ENCODE measurements at places on chromosomes 11 and 22.

DNA sequence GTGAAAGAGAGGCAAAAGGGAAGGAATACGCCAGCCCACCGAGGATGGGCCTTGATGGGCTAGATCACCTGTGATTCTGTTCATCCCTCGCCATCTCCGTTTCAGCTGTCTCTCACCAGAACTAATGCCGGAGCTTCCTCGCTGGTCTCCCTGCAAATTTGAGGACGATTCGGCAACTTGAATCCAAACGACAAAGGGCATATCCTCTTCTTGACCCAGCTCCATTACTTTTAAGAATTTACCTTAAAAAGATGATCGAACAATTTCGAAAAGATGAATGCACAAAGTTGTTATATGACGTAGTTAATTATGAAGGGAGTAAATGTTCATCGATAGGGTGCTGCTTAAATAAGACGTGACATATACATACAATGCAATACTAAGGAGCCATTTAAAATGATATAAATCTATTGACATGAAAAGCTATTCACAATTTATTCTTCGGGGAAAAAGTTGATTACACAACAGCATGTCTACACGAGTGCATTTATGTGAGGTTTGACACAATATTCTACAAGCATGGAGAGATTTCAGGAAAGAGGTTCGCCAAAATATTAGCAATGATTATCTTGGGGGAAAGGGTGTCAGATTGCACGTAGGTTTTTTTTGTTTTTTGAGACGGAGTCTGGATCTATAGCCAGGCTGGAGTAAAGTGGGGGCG is 937 bp upstream of the FAM168A start:
- DNase-seq, result peak; percentile 10

DNA sequence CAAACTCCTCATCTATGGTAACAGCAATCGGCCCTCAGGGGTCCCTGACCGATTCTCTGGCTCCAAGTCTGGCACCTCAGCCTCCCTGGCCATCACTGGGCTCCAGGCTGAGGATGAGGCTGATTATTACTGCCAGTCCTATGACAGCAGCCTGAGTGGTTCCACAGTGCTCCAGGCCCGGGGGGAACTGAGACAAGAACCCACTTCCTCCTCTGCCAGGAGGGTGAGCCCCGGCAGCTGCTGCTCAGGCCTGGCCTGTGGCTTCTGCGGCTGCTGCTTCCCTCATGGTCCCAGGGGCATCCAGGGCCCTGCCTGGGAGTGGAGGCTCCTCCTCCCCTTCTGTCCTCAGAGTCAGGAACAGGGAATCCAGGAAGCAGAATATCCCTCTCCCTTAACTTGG is 98.4 kb downstream of the ZNF280B start:
- no peak for DNase-seq

DNA sequence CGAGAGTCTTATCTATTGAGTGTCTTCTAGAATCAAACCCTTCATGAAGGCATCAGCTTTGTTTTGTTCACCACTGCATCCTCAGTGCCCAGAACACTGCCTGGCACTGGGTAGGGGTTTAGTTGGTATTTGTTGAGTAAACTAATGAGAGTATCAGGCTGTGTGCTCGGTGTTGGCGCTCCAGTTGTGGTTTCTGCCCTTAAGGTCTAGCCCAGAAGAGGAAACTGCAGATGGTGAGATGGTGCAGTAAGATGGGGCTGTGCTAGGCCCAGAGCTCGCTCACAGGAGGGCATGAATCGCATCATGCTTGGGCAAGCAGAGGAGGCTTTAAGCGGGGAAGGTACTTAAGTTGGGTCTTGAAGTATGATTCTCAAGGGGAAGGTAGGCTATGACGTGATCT is 97.2 kb downstream of the FBXO7 start:
- no peak for DNase-seq

- peak; percentile 26 for DNase-seq
These were observed 63.9 kb downstream of the MYO7A start for GRCh38 chr11:77191823-77192495.

DNA sequence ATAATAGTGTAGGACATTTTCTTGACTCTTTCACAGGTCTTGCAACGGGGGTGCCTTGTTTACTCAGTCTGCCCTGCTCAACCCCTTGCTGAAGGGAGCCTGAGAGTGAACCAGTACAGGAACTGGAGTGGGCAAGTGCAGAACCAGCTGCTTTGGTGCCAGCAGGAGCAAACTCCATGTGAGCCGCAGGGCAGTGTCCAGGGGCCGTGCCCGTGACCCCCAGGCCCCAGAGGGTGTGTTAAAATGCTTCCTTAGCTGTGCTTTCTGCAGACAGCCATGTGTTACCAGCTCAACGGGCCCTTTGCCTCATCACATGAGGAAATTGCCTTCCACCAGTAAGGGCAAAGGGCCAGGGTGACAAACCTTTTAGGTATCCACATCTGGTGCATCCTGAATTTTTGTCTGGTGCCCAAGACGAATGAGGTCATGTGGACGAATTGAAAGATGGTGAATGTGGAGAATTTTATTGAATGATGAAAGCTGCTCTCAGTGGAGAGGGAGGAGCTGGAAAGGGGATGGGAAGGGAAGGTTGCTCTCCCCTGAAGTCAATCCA is 53.6 kb upstream of the OR5D13 start:
- DNase-seq, result no peak

- DNase-seq, result no peak
These were observed 325.7 kb downstream of the SHANK2 start for GRCh38 chr11:70926543-70927201.

- no peak for DNase-seq
These were observed 54.1 kb downstream of the LIF start for GRCh38 chr22:30192427-30192826.

DNA sequence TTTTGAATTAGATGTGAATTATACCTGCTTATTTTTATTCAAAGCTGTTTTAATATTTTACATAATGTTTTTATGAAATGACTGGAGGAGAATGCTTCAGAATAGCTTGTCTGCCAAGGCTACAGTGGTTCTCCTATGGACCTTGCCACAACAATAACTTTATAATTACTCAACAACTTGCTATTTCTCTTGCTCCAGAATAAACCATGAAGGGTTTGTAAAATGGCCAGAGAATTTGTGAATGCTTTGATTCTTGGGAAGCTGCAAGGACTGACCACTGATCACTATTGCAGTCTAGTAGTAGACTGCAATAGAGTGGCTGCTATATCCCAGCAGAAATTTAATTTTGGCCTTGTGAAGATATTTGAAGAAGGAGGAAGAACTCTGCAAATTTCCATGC is 199.7 kb downstream of the FAT3 start:
- peak; percentile 87 for DNase-seq

DNA sequence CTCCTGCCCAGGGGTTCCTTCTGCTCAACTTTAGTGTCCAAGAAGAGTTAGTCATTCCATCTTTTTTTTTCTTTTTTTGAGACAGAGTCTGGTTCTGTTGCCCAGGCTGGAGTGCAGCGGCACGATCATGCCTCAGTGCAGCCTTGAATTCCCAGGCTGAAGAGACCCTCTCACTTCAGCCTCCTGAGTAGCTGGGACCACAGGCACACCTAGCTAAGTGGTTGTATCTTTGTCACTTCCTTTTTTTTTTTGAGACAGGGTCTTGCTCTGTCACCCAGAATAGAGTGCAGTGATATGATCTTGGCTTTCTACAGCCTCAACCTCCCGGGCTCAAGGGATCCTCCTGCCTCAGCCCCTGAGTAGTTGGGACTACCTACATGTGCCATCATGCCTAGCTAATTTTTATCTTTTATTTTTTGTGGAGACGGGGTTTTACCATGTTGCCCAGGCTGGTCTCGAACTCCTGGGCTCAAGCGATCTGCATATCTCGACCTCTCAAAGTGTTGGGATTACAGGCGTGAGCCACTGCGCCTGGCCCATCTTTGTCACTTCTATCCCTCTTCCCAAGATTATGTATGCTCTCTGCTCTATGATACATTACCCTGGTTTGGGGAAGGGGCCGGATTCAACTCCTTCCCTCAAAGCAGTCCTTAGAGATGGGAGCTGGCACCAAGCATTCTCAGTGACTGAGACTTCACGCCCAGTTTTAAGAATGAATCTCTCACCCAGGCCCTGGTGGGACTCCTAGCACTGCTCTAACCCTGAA is 10.0 kb downstream of the SSH3 start:
- DNase-seq, result no peak

GRCh38 chr11:109423466-109424190 is 1.6 kb downstream of the C11orf87 start:
- no peak for DNase-seq

GRCh38 chr11:34204396-34205279 is 99.2 kb downstream of the NAT10 start:
- DNase-seq, result peak; percentile 70

GRCh38 chr11:123145220-123145619 is 49.8 kb downstream of the CLMP start:
- peak; percentile 75 for DNase-seq

DNA sequence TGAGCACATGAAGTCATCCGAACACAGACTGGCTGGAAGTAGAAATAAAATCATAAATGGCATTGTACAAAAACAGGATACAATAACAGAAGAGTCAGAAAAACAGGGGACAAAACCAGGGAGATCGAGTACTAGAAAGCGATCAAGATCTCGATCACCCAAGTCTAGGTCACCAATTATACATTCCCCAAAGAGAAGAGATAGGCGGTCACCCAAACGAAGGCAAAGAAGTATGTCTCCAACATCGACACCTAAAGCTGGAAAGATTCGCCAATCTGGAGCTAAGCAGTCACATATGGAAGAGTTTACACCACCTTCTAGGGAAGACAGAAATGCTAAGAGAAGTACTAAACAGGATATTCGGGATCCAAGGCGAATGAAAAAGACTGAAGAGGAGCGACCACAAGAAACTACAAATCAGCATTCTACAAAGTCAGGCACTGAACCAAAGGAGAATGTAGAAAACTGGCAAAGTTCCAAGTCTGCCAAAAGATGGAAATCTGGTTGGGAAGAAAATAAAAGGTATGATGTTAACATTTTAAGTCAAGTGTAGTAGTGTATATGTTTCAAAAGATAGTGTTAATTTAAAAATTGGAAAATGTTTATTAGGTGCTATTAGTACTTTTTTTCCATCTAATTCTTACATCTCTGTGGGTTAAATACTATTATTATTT is 9.4 kb downstream of the PCF11 start:
- no peak for DNase-seq

- DNase-seq, result peak; percentile 24
These were observed 121.1 kb downstream of the PAX6 start for GRCh38 chr11:31690041-31690440.

GRCh38 chr11:11313902-11314692 is 39.0 kb downstream of the CSNK2A3 start:
- DNase-seq, result no peak

- DNase-seq, result peak; percentile 37
These were observed 789 bp downstream of the SIK2 start for GRCh38 chr11:111602865-111603610.

DNA sequence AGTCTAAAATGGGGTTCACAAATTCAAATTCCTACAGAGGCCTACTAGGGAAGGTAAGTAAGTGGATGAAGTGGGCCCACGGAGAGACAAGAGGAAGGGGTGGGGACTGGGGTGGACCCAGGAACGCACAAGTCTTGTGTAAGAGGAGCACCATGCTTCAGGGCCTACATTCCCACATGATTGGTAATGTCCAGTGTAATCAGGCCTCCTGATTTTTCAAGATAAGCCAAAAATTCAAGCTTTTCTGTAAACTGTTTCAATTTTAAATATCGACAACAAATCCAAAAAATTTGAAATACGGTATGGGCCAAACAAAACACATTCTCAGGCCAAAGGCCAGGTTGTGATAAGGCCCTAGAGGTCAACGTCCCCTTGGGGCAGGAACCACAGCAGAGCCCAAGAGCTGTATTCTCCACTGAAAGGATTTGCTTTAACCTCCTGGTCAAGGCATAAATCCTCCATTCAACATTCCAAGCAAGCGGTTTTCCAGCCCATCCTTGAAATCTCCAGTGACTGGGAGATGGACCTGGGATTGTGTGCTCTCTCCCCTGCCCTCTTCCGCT is 116.4 kb downstream of the TRIM29 start:
- DNase-seq, result no peak

DNA sequence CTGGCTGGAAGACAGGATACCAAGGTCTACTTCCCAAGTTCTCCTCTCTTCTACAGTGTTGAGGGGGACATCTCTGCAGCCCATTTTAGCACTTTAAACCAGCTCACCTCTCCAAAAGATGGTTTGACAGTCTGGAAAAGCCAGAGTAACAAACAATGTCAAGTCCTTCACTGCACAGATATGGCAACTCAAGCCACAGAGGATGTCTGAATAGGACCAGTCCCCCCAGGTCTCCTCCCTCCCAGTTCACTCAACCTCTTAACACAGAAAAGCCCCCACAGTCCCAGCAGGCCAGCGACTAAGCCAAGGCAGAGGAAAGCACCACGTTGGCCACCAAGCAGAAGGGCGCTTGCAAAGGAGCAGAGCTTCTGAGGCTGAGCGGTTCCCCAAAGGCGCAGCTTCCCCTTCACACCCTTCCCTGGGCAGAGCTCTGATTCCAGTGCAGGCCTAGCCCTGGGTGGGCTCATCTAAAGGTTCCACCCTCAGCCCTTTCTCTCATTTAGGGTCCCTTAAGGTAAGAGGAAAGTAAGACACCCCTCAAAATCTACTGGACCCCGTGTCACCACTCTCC is 62.7 kb downstream of the PAK1 start:
- DNase-seq, result peak; percentile 26

DNA sequence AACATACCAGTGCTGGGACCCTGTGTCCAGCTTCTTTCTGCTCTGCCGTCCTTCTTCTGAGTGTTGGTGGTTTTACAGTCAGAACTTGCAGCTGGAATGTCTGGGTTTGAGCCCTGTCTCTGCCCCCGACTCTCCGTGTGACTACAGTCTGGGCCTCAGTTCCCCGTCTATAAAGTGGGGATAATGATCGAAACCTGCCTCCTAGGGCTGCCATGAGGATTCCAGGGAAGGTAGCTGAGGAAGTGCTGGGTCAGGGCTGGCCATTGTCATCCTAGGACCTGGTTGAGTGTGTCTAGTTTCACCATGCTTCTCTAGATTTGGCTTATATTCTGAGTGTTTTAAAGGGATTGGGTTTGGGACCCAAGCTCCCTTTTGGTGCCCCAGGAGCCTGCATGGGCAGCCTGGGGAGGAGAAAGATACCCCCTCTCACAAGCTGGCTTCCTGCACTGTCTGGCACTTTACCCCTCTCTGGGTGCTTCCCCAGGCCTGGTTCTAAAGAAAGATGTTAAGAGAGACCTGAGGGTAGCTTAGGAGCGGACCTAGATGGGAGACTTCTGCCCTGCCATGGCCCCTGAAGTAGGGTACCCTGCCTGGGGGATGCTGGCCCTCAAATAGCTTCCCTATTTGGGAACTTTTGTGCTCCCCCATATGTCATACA is 49.9 kb downstream of the TSPAN18 start:
- no peak for DNase-seq

- no peak for DNase-seq
These were observed 2.4 kb upstream of the SYT8 start for GRCh38 chr11:1832211-1832919.
